GDM1 (cell line): ENCODE measurements at places on chromosomes 12 and 14.

DNA sequence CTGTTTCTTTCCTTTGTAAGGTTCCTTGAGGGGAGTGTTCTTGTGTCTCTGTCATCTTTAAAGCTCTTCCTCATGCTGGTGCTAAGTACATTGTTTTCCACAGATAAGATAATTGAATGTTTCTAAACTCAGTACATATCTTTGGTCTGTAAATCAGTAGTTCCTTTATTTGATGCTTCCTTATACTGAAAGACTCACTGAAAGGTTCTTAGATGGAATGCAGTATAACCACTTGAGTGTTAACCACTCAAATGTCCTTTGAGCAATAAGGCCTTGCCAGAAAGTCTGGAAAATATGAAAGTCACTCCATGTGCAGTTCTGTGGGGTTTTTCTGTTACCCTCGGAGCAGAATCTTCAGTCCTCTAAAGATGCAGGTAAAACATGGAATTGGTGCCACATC is 23.0 kb upstream of the RNU6-8 start:
- DNase-seq, result no peak

- DNase-seq, result no peak
Observed at GRCh38 chr12:132436791-132437251, 53.1 kb upstream of the FBRSL1 start.

- no peak for DNase-seq
Observed at GRCh38 chr12:125208942-125209341, 143.7 kb downstream of the AACS start.

DNA sequence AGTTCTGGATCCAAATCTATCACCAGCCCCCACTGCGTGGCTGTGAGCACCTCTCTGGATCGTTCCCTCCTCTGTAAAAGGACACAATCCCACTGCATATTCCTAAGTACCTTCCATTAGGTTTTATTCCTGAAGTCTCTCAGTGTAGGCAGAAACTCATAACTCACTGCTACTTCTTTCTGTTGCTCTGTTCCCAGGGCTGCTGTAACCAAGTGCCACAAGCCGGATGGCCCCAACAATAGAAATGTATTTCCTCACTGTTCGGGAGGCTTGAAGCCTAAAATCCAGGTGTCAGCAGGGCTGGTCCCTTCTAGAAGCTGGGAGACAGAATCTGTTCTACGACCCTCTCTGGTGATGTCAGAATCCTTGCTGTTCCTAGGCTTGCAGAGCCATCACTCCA is 24.9 kb downstream of the FOXN3 start:
- DNase-seq, result no peak

GRCh38 chr12:92601680-92602079 is 101.1 kb upstream of the PLEKHG7 start:
- no peak for DNase-seq

- peak; percentile 51 for DNase-seq
Observed at GRCh38 chr12:49342066-49342913, 4.4 kb upstream of the DNAJC22 start.

DNA sequence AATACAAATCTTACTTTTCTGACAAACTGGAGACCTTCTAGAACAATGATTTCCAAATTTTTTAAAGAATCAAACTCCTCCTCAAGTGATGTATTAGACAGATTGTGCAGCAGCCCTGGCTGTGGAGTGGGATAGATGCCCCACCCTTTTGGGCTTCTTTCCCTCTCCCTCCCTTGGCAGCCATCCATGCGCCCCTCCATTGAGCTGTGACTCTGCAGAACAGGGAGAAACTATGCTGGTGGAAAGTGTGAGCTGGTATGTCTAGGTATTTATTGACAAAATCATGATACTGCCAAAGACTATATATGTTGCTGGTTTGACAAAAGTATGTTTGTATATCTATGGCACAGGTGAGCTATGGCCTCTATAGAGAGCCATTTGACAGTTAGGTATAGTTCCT is 138.5 kb downstream of the KTN1 start:
- DNase-seq, result no peak

- no peak for DNase-seq
Observed at GRCh38 chr12:117046861-117047530, 52.2 kb downstream of the TESC start.

DNA sequence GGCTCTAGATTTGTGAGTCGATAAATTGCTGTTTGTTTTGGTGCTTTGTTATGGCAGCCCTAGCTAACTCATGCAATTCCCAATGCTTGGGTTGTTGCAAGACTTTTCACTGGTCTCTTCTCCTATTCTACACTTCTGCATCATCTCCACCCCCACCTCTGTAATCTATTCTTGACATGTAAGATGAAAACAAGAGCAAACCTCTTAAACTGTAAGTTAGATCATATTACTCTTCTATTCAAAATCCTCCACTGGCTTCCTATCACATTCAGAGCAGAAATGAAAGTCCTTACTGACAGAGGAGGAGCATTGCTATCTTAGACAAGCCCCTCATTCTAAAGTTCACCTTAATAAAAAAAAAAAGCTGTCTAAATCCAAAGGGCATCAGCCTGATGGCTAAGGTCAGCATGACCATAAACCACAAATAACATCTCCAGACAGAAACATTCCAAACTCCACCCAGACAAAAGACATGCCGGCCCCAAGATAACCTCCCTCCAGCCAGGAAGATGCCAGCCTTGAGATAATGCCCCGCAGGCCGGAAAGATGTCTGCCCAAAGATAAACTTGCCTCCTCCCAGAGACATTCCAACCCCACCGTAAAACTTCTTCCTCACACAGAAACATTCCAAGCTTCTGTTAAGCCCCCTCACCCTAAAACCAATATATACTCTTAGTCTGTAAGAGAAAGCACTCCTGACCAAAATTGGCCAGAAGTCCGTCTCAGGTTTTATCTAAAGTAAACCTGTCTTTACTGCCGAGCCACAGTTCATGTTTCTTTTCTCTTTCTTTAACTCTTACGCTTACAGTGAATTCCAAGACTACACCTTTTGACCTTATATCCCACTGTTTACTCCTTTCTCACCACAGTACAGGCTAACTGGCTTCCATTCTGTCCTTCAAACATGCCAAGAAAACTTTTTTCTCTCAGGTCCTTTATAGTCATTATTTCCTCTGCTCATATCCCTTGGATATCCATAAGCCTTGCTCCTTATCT is 308.9 kb downstream of the KCNH5 start:
- DNase-seq, result no peak

- DNase-seq, result no peak
Observed at GRCh38 chr14:104925855-104926609, 1.4 kb downstream of the PLD4 start.

- no peak for DNase-seq
Observed at GRCh38 chr12:1496162-1496900, 98.0 kb downstream of the FBXL14 start.

DNA sequence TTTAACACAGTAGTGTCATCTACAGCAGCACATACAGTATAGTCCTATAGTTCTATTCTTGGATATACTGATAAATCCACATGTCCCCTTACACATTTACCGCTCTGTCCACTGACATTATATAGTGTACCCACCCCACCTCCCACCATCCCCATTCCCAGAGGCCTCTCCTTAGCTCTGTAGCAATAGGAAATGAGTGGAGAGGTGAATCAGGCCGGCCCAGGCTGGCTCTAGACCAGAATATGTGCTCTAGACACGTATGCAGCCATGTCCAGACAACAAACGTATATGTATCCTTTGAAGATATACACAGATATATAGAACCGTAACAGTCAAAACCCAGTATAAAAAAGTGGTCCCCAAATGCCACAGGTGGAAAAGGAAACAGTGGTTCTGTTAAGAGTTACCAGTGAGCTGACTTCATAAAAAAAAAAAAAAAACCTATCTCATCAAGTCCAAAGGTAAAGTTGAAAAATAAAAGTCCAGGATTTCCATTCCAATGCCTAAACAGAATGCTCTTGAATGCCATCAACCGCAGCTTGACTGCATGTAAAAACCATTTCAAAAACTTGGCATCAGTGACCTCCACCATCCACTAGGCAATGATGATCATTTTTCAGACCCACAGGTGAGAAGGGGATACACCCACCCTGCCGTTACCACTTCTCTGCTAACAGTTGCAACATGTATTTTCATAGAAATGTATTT is 16.7 kb downstream of the EGLN3 start:
- no peak for DNase-seq

DNA sequence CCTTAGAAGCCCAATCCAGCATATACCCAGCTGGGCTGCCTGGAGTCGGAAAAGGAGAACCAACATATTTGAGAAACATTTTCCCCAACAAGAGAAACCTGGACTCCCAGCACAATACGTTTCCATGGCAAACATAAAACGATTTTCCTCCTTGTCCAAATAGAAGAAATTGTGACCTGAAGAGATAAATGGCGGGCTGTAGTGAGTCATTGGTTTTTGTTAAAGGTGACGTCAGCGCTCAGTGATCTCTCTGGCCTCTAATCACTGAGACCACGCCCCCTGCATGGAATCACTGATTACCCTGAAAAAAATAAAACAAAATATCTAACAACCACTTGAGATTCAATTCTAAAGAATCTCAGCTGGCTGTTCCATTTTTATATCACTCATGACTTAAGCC is 6.0 kb downstream of the CCDC60 start:
- DNase-seq, result no peak

GRCh38 chr14:59103396-59103795 is 85.1 kb upstream of the DAAM1 start:
- DNase-seq, result no peak

- DNase-seq, result no peak
Observed at GRCh38 chr12:113002155-113002554, 23.8 kb downstream of the OAS2 start.

DNA sequence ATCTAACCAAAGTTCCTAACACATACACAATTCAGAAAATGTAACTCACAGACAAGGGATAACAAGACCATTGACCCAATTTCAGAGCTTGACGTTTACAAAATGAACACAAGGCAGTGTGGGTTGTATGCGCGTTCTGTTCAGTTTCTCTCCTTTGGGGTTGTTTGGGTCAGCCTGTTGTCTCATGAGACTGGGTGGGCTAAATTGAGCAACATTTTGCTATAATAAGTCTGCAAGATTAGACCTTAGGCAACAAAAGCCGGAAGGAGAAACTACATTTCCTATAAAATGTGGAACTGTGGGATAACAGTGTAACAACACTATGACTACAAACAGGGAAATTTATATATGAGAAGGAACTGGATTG is 18.8 kb upstream of the LTA4H start:
- DNase-seq, result no peak

- DNase-seq, result no peak
Observed at GRCh38 chr14:50669441-50669986, 1.4 kb upstream of the SAV1 start.

DNA sequence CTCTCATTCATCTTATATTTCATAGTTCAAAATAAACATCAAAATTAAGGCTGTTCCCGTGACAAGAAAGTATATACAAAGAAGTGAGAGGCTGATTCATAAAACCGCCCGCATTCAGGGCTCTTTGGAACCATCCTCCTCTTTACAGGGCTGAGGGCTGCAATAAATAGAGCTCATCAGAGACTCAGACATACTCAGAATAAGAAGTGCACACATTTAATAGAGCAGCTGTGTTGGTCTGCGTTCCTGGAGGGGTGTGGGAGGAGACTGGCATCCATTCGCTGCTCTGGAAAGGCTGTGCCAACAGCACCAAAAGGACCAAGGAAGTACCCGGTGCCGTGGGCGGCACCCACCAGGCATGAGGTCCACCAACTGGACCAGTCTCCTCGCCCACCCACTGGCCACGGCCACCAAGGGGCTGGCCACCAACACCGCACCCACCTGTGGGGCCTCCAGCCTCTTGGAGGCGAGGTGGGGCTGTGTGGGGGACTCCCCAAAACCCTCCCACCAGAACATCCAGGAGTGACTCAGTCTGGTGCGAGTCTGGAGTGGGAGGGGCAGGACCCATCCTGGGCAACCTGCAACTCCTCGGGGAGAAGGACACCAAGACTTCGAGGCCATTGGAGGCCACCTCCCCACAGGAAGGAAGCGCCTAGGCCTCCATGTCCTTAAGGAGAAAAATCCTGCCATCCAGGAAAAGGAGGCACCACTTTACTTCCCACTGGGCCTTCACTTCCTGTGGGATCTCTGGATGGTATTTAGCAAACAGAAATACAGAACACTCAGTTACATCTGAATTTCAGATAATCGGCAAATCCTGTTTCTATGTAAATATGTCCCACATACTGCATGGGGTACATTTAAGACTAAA is 32.7 kb downstream of the VCPKMT start:
- DNase-seq, result no peak

DNA sequence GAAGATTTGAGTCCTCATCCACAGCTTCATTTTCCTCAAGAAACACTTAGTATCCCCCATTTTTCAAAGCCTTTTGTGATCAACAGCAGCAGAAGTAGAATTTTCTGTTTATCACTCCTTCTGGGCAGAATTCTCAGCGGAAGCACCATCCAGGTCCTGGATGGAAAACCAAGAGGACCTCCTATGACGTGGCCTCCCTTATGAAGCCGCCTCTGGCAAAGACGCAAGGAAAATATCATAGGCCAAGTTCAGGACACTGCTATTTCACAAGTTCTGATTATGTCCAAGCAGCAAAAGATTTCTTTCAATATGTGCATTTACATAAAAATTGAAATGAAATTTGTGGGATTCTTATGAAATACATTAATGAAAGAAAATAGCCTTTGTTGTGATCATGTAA is 315.0 kb downstream of the SEC23A start:
- no peak for DNase-seq

DNA sequence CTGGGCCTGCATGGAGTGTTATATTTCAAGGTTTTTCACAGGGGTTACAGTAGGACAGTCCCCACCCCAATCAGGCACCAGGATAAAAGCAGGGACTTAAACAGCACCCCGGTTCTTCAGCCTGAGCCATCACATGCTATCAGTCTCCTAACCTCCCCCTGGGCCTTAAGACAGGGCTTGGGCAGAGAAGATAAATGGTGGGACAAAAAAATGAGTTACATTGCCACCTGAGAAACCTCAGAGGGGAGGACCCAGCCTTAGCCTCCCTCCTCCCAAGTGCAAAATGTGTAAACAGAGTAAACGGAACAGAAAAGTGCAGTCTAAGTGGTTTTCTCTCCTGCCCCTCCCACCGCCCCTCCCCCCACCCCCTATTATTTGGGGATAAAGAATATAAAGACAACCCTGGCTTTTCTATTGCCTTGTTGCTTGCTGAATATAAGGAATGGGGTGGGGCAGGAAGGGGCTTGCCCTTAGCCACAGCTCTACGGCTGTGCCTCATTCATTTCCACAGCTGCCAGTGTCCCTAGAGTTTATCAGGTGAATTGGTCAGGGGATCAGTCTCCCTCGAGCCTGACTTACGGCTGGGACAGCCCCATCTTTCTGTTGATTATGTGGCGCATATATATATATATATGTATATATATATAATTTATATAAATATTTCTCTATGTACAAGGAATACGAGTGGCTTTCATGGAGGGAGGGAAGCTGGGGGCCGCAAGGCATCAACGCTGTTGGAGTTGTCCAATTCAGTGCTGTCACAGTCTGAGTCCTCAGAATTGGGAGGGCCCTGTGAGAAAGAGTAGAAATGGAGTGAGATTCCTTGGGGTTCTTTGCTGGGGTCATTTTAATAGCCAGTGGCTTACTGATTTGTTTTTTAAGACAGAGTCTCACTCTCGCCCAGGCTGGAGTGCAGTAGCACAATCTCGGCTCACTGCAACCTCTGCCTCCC is 18.5 kb downstream of the MAP3K12 start:
- no peak for DNase-seq
